Naive thymus-derived CD8-positive, alpha-beta T cell (primary cell): ENCODE measurements at places on chromosomes 5 and 9. TPM values are rescaled to one million over a fixed set of nuclear protein-coding genes. Genes with fewer than 3 reads are reported as not detected.

Gene CYSTM1
- 3.1 TPM for total RNA-seq

Gene PCDHA12
- not detected for total RNA-seq

Gene RABGAP1
- 43.5 TPM for total RNA-seq

Gene THBS4
- not detected for total RNA-seq

Gene ZNF474
- total RNA-seq, result 0.47 TPM

Gene IFNE
- total RNA-seq, result 0.44 TPM

Gene ORM2
- not detected for total RNA-seq

Gene PDE6A
- not detected for total RNA-seq

Gene RAI14
- total RNA-seq, result not detected

Gene TEX48
- not detected for total RNA-seq

Gene PTGES
- total RNA-seq, result not detected

Gene PCDHB5
- not detected for total RNA-seq

Gene DRD1
- not detected for total RNA-seq

GRCh38 chr9:112789891-112790774 lies 39.6 kb downstream of the SNX30 start:
- peaks cover 16% of the 10 kb centered on the region for H3K4me1 ChIP-seq
- H3K36me3 ChIP-seq, result no peaks in the 10 kb centered on the region
- H3K27me3 ChIP-seq, result no peaks in the 10 kb centered on the region
- H3K4me3 ChIP-seq, result no peak overlapping the region
- no peak for DNase-seq

DNA sequence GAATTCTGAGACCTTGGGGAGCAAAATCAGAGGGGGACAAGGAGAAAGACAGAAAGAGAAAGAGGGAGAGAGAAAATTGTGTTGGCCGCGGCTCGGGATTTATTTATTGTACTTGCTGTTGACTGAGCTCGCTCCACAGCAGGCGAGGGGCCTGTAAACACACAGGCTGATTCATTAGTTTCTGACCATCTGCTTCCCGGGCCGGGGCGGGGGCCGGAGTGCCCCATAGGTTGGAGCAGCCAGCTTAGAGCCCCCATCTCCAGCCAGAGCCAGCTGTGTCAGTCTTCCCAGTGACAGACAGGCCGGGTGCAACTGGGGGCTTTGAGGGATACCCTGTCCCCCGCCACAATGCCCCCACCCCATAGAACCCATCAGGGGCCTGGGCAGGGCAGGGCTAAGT lies 30.9 kb downstream of the NTNG2 start:
- H3K4me1 ChIP-seq, result no peaks in the 10 kb centered on the region
- H3K36me3 ChIP-seq, result no peaks in the 10 kb centered on the region
- no peak for DNase-seq
- H3K4me3 ChIP-seq, result no peak overlapping the region

GRCh38 chr5:2357309-2357708 lies 394.2 kb downstream of the IRX2 start:
- H3K27me3 ChIP-seq, result peaks cover 26% of the 10 kb centered on the region
- H3K36me3 ChIP-seq, result no peaks in the 10 kb centered on the region
- no peak overlapping the region for H3K4me3 ChIP-seq
- no peak for DNase-seq

DNA sequence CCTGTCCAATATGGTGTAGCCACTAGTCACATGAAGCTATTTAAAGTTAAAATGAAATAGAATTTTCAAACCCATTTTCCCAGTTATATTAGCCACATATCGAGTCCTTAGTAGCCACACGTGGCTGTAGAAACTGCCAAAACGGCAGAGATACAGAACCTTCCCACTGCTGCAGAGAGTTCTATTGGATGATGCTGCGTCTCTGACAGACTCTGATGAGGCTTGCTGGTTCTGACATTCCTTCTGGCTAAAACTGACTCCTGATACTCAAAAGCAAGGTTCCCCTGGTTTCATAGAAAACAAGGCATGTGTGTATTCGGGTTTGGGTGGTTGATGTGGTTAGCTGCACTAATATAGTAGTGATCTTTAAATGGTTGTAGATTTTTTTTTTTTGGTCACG lies 91.5 kb downstream of the TLE4 start:
- DNase-seq, result no peak
- no peaks in the 10 kb centered on the region for H3K27me3 ChIP-seq
- peak overlapping the region; percentile 36 for H3K27ac ChIP-seq
- no peak overlapping the region for H3K4me3 ChIP-seq
- H3K36me3 ChIP-seq, result peaks cover 10% of the 10 kb centered on the region

- H3K4me1 ChIP-seq, result peaks cover 10% of the 10 kb centered on the region
- no peak overlapping the region for H3K4me3 ChIP-seq
- no peak overlapping the region for H3K27ac ChIP-seq
- no peak for DNase-seq
- H3K27me3 ChIP-seq, result no peaks in the 10 kb centered on the region
Observed at GRCh38 chr9:4905135-4905490, 80.0 kb upstream of the JAK2 start.

DNA sequence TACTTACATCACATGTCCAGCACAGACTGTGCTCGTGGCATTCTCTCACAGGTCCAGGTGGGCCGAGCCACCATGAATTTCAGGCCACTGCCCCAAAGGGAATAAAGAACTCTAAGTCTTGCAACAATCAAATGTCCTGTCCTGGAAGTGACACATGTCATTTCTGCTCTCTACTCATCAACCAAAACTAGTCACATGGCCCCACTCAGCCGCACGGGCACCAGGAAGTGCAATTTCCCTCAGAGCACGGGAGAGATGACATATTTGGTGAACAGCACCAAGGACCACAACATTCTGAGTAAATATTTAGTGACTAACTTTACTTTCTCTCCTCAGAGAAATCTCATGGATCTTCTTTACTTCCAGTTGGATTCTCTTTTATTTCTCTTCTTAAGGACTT lies 131.1 kb upstream of the TUT7 start:
- H3K27me3 ChIP-seq, result peaks cover 2% of the 10 kb centered on the region
- H3K4me1 ChIP-seq, result peaks cover 6% of the 10 kb centered on the region
- no peak overlapping the region for H3K4me3 ChIP-seq
- H3K36me3 ChIP-seq, result no peaks in the 10 kb centered on the region

- H3K27ac ChIP-seq, result no peak overlapping the region
- H3K4me1 ChIP-seq, result no peaks in the 10 kb centered on the region
- no peak overlapping the region for H3K4me3 ChIP-seq
Observed at GRCh38 chr9:109863961-109864360, 84.0 kb downstream of the PALM2AKAP2 start.

GRCh38 chr9:92761686-92762085 lies 2.9 kb downstream of the BICD2 start:
- no peak for DNase-seq
- H3K36me3 ChIP-seq, result no peaks in the 10 kb centered on the region

- no peaks in the 10 kb centered on the region for H3K4me1 ChIP-seq
- H3K36me3 ChIP-seq, result no peaks in the 10 kb centered on the region
- DNase-seq, result no peak
- H3K27me3 ChIP-seq, result no peaks in the 10 kb centered on the region
- no peak overlapping the region for H3K27ac ChIP-seq
Observed at GRCh38 chr5:120140501-120140900, 323.6 kb upstream of the PRR16 start.

GRCh38 chr5:6832994-6833393 lies 119.8 kb downstream of the TENT4A start:
- no peak overlapping the region for H3K27ac ChIP-seq
- H3K36me3 ChIP-seq, result peaks cover 3% of the 10 kb centered on the region
- H3K4me3 ChIP-seq, result no peak overlapping the region
- H3K27me3 ChIP-seq, result peaks cover 3% of the 10 kb centered on the region
- no peak for DNase-seq
- peaks cover 13% of the 10 kb centered on the region for H3K4me1 ChIP-seq

DNA sequence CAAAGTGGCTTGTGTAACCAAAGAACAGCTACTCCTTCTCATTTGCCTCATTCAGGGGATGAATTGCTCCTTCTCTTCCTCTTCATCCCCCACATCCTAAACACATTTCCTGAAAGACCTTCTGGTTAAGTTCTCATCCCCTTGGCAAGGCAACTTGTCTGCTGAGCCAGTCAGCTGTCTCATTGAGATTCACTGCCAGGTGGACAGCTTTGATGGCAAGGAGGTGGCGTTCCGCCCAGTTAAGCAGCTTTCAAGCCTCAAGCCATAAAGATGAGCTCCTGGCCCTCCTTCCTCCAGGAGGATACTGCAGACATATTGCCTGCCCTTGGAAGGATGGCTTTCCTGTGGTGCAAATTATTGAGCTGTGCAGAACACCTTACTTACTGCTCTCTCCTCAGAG lies 448.6 kb upstream of the MPDZ start:
- H3K4me1 ChIP-seq, result no peaks in the 10 kb centered on the region
- no peak overlapping the region for H3K27ac ChIP-seq
- no peak for DNase-seq

DNA sequence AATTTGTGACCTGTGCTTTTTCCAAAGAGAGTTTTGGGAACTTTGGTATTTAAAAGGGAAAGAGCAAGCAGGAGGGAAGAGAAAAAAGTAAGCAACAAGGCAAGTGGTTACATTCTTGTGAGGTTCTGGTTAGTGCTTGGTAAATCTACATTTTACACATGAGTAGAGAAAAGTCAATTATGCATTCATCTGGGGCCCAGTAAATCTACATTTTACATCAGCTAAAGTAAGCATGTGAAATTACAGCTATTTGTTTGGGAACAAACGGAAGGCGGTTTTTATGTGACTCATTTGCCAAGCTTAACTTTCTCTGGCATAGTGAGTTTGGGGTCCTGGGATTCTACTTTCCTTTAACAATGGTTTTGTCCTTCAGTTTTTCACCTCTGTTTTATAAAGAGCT lies 102.2 kb downstream of the SNX18 start:
- no peak for DNase-seq
- no peaks in the 10 kb centered on the region for H3K36me3 ChIP-seq
- no peaks in the 10 kb centered on the region for H3K27me3 ChIP-seq
- H3K4me1 ChIP-seq, result peaks cover 22% of the 10 kb centered on the region

DNA sequence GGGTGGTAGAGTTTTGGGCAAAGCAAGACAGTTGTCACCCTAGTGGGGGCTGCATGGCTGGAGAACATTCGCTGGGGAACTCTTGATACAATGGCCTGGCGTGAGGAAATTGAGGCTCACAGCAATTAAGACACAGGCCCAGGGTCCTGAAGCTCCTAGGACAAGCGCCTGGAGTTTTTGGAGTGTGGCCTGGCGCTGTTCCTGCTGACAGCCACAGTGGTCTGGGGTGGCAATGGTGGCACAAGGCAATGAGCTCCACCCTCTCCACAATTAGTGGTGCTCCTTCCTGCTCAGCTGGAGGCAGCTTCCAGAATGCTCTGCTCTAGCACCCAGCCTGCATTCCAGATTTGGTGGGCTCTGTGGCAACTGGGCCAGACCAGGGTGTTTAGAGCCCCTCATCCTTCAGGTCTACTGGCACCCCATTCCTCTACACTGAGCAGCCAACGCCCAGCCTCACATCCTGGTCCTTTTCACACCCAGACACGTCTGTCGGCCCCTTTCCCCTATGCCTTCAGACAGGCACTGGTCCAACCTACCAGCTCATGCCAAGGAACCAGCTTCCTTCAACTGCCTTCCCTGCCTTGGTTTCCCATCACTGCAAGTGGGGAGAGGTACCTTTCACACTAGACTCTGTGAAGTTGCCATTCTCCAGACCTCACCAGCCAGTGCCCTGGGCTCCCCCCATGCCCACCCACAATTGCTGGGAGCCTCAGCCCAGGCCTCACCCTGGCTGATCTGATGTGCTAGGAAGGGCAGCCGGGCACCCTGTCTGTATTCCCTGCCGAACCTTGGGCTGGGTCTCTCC lies 138.1 kb upstream of the COL5A1 start:
- H3K27me3 ChIP-seq, result peaks cover 4% of the 10 kb centered on the region
- no peak for DNase-seq
- no peaks in the 10 kb centered on the region for H3K36me3 ChIP-seq
- no peaks in the 10 kb centered on the region for H3K4me1 ChIP-seq

DNA sequence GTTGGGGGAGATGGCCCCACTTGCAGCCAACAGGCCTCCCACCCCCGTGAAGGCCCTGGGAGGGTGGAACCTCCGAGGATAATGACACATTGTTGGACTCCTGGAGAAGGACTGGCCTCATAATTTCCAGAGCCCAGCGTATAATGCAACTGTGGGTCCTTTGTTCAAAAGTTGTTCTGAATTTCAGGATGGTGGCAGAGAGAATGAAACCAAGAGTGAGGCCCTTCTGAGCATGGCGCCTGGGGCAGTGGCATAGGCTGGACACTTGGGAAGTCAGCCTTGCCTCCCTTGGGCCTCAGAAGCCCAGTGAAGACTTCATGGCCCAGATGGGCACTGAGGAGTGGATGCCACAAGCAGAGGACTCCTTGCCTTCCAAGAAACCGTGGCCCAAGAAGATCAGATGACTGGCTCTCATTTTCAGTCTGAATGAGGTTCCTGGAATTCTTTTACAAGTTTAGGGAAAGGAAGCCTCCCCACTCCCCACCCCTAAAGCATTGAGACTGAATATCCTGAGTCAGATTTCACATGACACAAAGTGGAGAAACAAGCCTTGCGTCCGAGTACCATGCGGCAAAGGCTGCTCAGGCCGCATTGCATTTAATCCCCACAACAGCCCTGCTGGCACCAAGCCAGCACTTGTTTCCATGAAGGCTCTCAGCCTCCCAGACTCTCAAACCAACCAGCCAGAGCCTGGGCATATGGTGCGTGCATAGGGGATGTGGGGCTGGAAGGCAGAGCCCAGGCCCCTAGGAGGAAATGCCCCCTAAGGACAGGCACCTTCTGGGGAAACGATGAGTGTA lies 96.7 kb upstream of the SMIM23 start:
- no peak for DNase-seq
- H3K36me3 ChIP-seq, result no peaks in the 10 kb centered on the region
- no peak overlapping the region for H3K4me3 ChIP-seq
- H3K4me1 ChIP-seq, result no peaks in the 10 kb centered on the region
- no peak overlapping the region for H3K27ac ChIP-seq
